ENCODE measurements at places on chromosomes 2 and 18.

- DNase-seq, result no peak
Observed at GRCh38 chr2:27117995-27118524, 868 bp downstream of the CGREF1 start.

GRCh38 chr2:156237558-156237957 is 95.0 kb downstream of the NR4A2 start:
- DNase-seq, result no peak

DNA sequence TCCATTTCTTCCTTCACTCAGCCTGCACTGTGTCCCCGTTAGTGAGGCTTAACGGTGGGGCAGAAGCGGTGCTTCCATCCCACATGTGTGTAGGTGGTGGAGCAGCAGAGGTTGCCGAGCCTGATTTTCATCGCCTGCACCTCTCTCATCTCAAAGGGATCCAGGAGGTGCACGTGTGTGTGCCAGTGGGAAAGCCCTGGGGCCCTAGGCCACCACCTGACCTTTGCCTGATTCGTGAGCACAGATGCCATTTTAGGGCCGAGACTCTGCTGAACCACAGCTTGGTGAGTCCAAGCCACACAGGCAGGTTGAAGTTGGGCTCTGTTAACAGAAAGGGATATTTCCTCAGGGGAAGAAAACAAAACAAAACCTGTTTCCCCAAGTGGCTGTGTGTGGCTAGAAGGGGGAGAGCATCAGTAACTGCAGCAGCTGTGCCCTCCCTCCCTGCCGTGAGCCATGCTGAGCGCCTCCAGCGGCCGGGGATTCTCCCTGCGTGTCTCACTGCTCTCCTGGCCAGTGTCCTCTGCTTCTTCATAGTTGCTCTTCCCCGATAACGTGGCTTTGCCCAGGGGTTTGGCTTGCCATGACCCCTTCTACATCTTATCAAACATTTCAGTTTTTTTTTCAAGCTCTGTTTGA is 81.5 kb downstream of the MAPRE2 start:
- peak; percentile 43 for DNase-seq

GRCh38 chr2:60472041-60472440 is 81.4 kb downstream of the BCL11A start:
- no peak for DNase-seq

- DNase-seq, result no peak
Observed at GRCh38 chr2:130150181-130151144, 5.6 kb upstream of the CCDC74B start.

DNA sequence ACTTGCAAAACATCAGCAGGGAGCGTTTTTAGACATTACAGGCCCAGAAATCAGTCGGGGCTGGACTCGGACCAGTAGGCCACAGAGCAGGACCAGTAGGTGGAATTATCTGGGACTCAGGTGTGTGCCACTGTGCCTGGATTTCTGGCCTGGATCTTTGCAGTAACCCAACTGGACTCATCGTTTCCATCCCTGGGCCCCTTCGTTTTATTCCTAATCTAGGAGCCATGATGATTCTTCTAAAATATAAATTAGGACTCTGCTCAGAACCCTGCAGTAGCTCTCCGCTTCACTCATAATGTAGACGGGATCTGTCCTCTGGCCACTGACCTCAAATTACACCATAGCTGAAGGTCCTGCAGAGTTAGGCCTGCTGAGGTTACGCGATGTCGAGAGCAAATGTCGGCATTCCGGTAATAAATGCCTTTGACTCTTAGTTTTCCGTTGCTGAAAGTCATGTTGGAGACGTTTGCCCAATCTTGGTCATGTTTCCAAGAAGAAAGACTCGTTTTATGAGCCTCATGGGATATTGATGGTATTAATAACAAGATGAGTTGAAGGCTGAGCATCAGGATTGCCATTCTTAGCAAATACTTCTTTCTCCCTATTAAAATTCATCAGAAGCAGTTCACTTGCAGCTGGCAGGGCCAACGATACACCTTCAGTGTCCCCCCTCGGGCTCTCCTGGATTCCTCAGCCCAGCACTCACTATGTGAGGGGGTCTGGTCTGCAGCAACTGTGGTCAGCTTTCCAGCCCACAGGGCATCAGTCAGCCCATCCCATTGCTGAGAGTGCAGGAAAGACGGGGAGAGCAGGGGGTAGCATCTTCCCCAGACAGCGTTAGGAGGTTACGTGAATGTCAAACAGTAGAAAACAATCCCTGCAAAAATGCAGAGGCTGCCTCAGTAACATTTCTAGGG is 39.9 kb upstream of the KLF11 start:
- peak; percentile 1 for DNase-seq

DNA sequence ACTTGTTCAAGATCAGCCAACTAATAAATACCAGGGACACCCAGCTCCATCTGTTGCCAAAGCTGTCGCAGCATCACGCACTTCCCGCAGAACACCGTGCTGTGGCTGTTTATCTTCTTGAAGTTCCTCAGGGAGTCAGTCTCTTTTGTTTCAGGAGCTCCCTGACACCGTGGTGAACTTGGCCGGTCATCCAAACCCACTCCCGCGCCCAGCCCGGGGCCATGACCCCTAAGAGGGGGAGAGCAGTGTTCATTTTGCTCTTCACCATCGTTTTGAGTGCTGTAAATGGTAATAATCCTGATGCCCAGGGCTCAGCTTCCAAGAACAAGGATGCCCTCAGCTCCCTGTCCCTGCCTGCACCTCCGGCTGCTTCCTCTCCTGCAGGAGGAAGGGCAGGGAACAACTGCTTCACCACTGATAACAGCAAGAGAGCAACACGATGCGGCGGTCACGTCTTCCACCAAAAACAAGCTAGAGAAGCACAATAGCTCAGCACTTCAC is 131.4 kb downstream of the SEPTIN10 start:
- no peak for DNase-seq

- no peak for DNase-seq
Observed at GRCh38 chr18:48934723-48935432, 15.9 kb downstream of the SMAD7 start.

DNA sequence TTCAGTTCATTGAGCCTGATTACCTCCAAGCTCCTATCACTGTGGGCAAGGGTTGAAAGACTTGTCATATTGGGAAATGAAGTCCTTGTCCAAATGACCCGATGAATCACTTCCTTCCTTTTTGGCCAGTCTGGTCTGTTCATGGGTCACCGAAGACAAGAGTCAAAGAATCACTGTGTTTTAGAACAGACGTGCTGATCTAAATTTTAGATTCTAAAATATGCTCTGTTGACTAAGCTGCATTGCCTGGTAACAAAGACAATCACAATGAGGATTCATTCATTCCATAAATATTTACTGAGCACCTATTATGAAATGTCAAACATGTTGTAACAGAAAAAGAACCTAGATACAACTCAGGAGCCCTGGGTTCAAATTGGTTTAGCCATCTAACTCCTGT is 99.4 kb upstream of the RND3 start:
- no peak for DNase-seq

DNA sequence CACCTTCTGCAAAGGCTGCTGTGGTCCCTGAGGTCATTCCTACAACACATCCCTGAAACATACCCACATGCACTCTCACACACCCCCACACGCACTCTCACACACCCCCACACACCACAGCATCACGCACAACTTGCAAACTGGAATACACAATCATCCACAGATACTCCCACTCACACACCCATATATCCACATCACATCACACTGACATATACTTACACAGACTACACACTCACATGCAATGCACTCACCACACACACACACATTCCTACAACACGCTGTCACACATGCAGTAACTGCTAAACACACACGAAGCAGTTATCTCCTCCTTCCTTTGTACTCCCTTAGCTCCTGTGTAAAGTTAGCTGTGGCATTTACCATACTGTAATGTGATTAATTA is 57.1 kb upstream of the PKDCC start:
- no peak for DNase-seq

DNA sequence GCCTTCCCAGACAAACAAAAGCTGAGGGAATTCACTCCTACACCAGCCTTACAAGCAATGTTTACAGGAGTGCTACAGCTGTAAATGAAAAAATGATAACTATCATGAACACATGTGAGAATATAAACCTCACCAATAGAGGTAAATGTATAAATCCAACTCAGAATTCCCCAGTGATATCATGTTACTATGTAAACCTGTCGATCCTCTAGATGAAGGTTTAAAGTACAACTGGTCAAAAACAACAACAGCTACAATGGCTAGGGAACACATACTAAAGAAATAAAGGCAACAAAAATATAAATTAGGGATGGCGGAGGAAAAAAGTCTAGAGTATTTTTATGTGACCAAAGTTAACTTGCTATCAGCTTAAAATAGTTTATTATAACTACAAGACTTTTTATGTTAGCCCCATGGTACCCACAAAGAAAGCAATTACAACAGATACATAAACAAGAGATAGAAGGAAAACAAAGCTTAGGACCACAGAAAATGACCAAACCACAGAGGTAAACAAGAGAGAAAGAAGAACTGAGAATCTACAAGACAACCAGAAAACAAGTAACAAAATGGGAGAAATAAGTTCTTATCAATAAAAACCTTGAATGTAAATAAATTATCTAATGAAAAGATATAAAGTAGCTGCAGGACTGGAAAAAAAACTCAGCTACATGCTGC is 8.3 kb downstream of the CERKL start:
- DNase-seq, result no peak

Measured in activated T-cell treated with anti-CD3 and anti-CD28 coated beads, Interleukin-2, amount 50 U/mL, for 24 hours (primary cell).